ENCODE measurements at places on chromosomes 7 and 10.

- DNase-seq, result no peak
Measured at GRCh38 chr10:31132681-31133244, 101.1 kb upstream of the ZNF438 start.

- peak; percentile 62 for DNase-seq
Measured at GRCh38 chr7:117673839-117674238, 194.0 kb downstream of the CFTR start.

DNA sequence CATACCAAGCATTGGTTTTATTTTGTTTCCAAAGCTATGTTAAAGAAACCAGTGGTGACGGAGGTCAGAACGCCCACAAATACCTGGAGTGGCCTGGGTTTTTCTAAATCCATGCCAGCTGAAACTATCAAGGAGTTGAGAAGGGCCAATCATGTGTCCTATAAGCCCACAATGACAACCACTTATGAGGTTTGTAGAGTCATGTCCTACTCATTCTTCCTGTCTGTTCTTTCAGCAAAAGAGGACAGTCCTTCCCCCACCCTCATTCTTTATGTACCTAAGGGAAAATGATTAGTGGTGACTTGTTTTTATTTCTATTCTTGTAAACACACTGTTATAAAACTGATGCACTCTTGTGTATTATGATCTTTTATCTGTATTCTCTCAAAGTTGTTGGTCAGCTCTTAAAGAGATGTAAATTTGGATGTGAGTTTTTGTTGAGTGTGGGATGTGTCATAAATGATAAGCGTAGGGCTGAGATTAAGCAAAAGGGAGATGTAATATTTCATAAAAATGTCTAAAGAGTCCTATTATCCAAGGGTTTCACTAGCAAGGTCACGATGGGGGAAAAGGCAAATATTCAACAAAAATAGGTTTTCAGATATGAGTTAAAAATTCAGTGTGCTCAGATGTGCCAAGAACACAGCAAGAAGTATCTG, 294.4 kb downstream of the BICC1 start:
- DNase-seq, result no peak

DNA sequence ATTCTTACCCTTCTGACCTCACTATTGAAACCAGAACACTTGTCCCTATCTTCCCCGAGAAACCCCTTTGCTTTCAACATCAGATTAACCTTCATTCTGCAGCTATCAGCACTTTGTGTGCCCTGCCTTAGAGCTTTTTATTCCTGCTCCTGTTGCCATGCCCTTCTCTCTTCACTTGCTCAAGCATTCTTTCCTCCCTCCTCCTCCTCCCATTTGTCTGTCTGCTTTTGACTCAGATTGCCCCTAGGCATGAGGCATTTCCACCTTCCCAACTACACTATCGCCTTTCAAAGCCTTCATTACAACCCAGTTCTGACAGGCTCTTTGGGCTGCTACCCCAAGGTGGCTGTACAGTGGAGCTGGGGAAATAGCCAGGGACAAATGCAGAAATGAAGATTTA, 143.3 kb downstream of the SLC25A13 start:
- DNase-seq, result no peak

DNA sequence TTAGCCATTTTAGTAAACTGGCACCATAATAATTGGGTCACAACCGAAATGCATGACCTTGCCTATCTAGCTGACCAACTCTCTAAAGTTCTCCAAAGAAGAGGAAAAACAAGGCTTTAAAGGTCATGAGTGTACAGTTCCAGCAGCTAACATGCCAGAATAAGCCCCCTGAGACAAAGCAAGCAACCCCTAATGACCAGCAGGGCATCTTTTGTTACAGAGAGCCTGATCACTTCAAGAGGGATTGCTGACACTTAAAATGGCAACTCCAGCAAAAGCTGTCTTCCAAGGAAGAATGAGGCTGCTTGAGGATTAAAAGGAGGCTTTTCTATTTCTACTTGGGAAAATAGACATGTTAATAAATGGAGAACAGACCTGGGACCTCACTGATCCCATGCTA, 213.6 kb downstream of the CDC14C start:
- DNase-seq, result no peak

DNA sequence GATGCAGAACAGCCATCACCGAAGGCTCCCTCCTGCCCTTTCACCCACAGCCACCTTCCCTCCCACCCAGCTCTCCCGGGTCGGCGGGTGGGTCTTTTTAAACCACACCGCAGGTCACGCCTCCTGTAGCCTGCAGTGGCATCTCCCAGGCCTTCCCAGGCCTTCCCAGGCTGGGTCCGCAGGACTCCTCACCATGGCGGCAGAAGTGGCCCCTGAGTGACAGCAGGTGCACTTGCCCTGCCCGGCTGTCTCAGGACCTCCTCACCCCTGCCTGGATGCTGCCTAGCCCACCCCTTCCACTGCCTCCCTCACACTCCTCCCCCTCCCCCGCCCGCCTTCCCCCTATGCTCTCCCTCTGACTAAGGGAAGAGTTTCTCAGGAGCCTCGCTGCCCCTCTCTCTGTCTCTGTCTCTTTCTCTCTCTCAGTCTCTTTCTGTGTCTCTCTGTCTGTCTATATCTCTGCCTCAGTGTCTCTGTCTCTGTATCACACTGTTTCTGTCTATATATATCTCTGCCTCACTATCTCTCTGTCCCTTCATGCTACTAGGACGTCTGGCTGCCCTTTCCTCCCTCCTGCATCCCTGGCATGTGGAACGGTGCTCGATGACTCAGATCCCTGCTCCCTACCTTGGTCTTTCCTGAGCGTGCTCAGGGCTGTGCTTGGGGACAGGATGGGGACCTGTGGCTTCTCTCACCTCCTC, 57.5 kb downstream of the GLRX3 start:
- no peak for DNase-seq

DNA sequence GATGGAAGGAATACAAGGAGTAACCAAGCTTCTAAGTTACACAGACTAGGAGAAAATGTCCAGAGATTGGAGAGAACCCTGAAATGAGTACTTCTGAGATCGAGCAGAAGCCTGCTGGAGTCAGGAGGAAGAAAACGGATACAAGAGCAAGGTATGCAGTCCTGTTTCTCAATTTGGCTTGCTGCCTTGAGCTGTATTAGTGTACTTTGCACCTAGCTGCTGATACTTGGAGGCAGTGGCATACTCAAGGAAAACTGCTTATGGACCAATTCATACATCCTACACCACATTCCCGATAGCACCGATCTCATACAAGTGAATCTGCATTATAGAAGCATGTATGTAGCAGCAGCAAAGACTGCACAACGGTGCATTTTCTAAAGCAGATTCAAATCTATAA, 14.4 kb downstream of the PIP4K2A start:
- no peak for DNase-seq

DNA sequence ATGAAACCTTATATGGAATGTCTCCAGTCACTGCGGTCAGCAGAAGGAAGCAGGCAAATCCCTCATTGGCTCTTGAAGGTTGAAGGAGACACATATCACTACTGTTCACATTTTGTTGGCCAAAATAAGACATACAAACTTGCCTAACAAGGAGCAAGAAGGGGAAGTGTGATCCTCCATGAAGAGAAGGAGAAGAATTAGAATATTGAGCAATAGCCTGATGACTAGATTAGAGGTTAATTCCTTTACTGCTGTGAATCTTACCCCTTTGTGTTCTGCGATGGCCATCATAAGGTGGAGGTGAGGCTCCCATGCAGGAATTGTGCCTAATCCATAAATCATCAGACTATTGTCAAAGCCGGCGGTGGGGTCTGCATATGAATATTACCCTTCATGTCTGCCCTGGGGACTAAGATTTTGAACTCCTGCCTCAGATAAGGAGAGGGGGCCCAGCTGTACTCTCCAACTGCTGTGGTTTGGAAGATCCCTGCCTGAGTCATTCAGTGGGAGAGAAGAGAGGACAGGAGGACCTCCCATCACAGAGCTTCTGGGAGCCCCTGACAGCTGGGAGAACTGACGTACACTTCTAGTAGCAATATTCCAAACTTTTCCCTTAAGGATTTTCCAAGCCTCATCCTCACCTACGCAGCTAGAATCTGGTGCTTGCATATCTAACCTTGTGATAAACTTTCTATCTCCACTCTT, 398.5 kb downstream of the REEP3 start:
- no peak for DNase-seq

GRCh38 chr10:11145495-11145855, 127.8 kb downstream of the CELF2 start:
- no peak for DNase-seq

- peak; percentile 57 for DNase-seq
Measured at GRCh38 chr7:94907026-94907810, at the start of gene PPP1R9A. PPP1R9A (plus strand) TSS chr7:94907594; CDS start chr7:94910114, 2,520 bp downstream.

GRCh38 chr7:13282377-13282980, 595.0 kb downstream of the ARL4A start:
- peak; percentile 6 for DNase-seq

DNA sequence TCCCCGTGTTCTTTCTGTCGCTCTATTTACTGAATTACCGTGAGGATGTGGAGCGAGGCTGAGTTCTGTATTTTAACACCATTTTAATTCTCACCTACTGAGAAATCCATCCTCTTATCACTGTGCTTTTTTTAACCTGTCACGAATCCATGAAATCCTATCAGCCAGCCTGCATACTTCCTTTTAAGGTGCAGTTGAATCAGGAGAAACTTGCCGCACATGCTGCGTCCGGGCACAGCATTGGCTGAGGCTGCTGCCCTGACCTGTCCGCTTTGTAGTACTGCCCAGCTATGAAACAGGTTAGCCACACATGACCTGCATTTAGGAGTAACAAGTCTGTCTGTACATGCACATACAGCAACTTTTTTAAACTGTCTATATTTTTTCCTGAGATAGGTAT, 82.5 kb downstream of the EGFR start:
- DNase-seq, result no peak

GRCh38 chr10:83017076-83017867, 1122.0 kb upstream of the GHITM start:
- no peak for DNase-seq

DNA sequence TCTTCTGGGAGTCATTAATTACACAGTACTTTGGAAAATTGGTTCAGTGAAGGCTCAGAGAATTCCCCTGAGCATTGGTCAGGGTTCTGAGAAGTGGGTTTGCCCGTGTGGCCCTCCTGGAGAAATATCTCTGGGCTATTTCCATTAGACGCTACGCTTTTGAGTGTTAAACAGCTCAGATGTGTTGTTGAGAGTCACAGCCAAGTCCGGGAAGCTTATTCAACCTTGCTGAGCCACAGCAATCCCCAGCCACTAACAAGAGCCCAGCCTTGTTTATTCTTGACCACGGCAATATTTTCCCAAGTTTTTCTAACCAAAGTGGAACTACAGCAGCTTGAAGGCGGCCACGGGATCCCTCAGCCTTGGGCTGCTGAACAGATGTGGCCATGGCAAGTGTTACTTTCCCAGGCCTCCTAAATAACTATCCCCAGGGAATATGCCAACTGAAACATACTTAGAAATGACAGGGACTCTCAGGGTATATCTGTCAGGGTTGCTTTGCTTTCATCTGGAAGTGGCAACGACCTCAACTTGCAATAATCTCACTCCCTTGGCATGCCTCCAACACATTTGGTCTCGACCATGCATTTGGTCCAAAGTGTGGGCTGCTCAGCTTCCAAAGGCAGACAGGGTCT, 214.7 kb downstream of the EMX2 start:
- no peak for DNase-seq

DNA sequence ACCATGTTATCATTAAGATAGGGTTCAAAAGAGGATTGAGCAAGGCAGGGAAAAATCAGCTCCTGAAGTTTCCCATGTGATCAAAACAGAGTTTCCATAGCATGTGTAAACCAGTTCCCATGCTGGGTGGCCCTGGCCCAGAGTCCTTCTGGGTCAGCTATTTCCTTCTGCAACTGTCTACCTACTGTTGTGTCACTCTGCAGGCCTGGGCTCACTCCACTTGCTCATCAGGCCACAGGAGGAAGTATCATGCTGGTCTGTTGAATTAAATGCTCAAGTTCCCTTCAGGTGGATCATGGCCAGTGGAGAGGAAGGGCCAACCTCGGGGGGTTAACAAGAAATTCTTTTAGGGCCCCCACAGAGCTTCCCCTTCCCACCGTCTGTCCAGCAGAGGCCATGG, 104.7 kb downstream of the GFRA1 start:
- DNase-seq, result no peak

GRCh38 chr7:96118449-96119001, 203.4 kb downstream of the SLC25A13 start:
- DNase-seq, result no peak

DNA sequence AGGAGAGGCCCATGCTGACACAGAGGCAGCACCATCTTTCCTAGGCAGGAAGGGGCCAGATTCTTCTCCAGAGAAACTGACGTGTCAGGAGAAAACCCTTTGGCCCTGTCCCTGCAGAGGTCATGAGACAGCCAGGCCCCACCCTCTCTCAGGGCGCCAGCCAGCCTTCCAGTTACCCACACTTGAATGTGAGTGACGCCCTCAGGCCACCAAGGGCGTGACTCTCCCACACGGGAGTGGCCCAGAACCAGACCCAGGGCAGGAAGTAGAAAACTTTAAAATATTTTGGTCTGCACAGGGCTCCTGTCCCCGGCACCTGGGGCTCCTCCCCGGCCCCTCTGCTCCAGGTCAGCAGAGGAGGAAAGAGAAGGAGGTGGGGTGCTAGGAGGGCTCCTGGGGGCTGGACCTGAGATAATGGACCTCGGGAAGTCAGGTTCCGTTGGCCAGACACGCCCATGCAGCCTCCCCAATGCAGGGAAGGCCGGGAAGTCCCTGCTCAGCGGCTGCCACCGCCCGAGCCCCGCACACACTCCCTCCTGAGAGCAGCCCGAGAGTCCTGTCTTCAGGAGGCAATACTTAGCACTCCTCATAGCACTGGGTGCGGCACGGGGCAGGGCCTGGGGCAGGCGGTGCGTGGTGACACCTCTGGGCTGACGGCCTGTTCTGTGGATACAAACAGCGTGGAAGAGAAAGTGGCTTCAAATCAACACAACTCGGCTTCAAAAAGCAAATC, 67.0 kb upstream of the CFAP46 start:
- DNase-seq, result no peak

DNA sequence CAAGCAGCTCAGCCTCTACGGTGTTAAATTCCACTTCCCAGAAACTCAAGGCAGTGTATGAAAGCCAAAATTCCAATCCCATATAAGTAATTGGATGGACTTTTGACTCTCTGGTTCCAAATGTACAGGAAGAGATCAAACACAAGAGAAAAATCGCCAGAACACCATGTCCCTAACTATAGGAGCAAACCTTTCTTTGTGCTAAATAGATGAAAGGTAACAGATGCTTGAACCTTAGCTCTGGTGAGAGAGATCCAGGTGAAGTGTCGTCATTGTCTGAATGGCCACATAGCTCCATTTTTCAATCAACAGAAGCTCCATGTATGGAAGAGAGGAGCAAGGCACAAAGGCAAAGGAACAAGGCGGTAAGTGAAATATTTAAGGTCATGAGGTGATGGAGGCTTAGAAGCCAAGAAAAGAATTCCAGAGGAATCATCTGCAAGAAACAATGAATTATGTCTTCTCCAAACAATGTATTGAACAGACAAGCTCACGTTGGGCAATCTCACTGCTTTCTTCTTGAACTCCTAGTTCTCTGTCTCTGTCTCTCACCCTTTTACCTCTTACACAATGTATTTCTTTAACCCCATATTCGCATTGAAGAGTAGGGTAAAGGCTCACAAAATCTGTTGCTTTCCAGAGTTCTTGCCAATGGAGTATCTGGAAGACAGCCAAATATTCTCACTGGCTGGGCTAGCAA, 585.1 kb downstream of the GATA3 start:
- no peak for DNase-seq

Data from NCI-H1092 (cell line).